ENCODE measurements at places on chromosomes 5 and 9.

DNA sequence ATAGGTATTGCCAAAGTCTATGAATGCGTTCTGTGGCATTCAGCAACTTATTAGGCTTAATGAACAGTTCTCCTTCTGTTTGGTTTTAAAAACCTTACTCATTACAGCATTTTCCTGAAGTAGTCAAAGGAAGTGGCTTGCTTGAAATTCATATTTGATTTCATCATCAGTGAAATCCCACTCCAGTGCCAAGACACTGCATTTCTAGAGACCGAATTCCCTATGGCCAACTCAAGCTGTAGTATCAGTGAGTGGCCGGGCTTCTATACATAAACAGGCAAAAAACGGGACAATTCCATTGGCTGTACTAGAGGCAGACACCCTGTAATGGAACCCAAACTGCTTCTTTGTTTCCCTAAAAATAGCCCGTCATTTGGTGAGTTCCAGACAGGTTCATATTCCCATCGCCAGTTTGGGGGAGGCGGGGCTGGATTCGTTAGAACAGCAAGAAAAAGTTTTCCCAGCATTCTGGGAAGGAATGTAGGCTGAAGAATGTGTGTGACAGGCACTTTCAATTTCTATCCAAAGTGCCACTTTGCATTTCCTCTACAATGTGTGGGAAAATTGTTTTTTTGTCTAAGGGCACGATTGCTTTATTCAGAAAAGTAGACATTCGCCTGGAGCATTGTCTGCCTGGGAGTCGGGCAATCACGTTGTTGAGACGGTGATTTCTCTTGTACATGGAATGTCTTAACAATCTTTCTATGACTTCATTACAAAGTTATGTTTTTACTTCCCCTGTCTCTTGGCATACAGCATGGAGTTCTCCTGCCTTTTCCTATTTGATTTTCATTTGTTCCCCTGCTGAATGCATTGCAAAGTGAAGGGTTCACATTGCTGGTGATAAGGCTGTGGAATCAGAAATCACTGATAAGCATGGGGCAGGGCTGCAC, 141.8 kb upstream of the MAST4 start:
- DNase-seq, result no peak

DNA sequence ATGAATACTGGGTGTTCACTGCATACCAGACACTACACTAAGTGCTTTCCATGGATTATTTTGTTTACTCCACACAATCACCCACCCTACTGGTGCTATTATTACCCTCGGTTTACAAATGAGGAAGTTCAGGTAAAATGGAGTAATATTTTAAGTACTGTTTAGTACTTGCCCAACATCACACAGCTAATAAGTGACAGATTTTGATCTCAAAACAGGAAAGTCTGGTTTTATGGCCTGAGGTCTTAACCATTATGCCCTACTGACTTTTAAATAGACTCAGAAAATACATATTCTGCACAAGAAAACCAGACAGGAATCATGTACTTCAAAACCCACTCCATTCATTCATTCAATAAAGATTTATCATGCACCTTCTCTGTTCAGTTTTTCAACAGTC, 431.0 kb upstream of the TLE4 start:
- DNase-seq, result no peak

- no peak for DNase-seq
Measured at GRCh38 chr5:30001826-30002225, 1191.7 kb upstream of the CDH6 start.

- no peak for DNase-seq
Measured at GRCh38 chr5:42759456-42759855, 2.8 kb downstream of the CCDC152 start.
